ENCODE measurements at places on chromosomes 5 and 9.

- no peak for DNase-seq
Measured at GRCh38 chr5:142957528-142957927, 187.4 kb downstream of the ARHGAP26 start.

- no peak for DNase-seq
Measured at GRCh38 chr9:459491-460444, 245.1 kb downstream of the DOCK8 start.

DNA sequence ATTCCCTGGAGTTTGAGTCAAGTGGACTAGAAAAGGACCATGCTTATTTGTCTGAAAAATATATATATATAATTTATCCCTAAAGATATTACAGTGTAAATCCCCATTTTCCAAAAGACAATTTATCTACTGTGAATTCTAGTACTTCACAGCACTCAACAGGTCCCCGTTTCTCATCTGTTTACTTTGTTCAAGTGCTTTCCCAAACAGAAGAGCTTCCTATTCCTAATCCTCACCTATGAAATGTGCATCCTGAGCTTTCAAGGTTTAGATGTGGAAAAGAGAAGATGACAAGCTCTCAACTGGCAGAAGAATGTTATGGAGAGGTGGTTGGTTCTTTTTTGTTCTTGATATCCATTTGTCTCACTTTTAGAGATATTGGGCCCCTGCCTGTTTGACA is 401.6 kb upstream of the ZNF608 start:
- no peak for DNase-seq

DNA sequence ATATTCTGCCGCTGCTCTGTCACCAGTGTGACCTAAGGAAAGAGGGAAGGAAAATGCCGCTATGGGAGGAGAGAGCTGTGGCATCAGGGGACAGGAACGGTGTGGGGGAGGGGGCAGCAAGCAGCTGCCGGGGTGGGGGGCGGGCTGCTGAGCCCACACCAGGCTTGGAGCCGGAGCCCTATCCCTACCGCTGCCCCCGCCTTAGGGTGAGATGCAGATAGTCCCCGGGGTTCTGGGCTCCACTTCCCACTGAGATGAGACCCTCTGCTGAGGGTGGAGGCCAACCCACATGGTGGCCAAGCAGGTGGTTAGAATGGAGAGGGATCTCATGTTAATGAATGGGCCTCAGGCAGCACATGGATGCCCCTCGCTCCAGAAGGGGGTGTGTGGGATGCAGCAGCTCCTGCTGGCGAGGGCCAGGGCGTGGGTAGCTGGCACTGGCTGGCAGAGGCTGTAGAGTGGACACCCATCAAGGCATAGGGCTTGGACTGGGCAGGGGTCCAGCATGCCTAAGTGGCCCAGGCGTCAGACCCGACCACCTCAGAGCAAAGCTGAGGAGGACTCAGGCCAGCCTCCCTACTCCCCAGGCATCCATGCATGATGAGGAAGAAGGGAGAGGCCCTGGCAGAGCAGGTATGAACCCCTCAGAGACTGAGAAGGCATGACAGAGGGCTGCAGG is 131.5 kb downstream of the ZNF354C start:
- DNase-seq: no peak

DNA sequence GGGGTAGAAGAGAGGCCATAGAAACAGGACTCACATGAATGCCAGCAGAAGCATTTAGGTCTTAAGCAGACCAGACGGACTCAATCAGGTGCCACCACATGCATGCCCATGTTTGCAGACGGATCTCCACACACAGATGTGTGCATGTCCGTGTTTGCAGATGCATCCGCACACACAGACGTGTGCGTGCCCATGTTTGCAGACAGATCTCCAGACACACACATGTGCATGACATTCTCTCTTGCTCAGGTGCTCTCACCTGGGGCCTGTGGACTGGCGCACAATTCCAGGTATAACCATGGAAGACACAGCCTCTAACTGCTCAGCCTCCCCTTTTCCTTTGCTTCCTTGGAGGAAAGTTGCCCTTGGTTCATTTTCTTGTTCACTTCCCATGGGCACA is 148.3 kb downstream of the CACNA1B start:
- no peak for DNase-seq

GRCh38 chr9:96612105-96612965 is 7.3 kb downstream of the CDC14B start:
- no peak for DNase-seq

DNA sequence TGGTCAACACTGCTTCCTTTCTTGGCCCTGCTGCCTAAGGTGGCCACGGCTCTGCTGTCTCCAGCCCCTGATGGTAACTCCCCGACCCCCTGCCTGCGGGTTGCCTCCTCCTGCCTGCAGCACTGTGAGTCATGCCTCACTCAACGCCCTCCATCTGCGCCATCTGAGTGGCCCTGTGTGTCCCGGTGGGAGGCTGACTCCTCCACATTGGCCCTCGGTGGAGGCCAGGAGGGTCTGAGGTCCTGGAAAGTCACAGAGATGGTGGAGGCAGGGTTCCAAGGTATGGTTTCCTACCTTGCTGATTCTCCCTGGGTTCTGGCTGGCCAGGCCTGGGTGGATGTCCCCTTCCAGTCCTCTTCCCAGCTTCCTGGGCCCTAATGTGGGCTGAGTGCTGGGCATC is 64.5 kb upstream of the ADAMTS2 start:
- DNase-seq: no peak

- no peak for DNase-seq
Measured at GRCh38 chr5:107501965-107502675, 168.6 kb downstream of the EFNA5 start.

DNA sequence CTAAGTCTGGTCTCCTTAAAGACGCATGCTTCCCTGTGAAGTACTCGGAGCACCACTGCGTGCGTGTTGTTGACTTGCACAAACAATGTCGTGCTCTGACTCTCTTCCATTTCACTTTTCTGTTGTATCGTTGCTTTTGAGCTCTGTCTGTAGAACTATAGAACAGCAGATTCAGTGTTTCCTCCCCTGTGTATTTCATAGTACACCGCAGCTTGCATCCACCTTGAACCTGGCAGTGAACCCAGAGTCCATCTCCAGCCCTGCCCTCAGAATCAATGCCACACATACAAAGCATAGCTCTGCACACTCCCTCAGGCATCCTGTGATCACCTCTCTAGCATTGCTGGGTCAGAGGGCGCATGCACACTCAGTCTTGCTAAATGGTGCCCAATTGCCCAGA is 37.2 kb upstream of the ADAMTS2 start:
- no peak for DNase-seq

DNA sequence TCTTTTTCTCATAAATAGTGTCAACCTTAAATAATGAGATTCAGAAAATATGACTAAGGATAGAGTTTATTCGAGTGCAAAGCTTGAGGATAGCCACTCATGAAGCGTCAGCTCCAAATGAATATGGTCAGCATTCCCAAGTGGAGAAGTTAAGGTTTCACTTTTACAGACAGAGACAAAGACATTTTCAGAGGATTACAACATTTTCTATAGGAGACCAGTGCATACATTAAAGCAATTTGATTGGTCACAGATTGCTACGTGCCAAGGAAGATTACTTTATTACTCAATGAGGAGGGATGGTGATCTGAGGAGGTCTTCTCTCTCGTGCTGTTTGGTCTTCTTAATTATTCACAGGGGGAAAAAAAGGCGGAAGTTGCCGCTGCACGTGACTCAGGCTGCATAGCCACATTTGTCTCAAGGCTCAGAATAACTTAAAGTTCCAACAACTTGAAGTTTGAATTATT is 60.1 kb upstream of the SPATA31C2 start:
- DNase-seq: no peak

DNA sequence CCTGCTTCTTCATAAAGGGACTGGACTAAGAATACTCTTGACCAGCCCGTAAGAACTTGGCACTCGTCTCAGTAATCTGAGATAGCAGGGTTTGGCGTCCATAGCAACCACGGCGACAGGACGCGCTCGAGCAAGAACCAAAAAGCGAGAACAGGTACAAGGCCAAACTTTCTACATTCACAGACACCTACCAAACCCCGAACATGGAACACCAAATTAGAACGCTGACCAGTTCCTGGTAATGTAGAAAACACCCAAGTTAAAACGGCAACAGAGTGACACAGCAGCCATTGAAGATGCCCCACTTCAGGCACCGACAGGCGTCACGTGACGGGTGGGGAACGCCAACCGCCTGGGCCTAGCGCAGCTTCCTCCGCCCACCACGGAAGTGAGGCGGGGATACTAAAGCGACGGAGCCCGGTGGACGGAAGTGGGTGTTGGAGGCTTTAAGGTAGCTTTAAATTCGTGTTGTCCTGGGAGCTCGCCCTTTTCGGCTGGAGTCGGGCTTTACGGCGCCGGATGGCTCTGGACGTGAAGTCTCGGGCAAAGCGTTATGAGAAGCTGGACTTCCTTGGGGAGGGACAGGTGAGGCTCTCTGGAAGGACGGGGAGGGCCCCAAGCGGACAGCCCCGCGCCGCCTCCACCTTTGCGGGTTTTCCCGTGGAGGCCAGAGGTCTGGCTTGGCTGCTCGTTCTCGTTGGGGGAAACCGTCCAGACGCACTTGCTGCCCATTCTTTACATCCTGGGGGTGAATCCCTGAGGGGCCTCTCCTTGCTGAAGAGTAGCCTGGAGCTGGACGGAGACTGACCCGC is at the start of gene CDK7:
Gene CDK7 (plus strand): TSS at position 430 of the 812 bp plus-strand sequence. CDS start 90 bp downstream, at position 520.
- peak; percentile 88 for DNase-seq

- DNase-seq: no peak
Measured at GRCh38 chr5:168976311-168976970, 324.5 kb downstream of the SLIT3 start.

All from stimulated activated CD4-positive, alpha-beta T cell treated with anti-CD3 and anti-CD28 coated beads, Interleukin-2, amount 100 ng/mL, for 48 hours (primary cell).